Osteocyte (in vitro differentiated cells): ENCODE measurements at places on chromosomes 4 and X. TPM values are rescaled to one million over a fixed set of nuclear protein-coding genes. Genes with fewer than 3 reads are reported as not detected.
A peak's percentile ranks its signal among the peaks of the same experiment; 100 is the strongest.

DNA sequence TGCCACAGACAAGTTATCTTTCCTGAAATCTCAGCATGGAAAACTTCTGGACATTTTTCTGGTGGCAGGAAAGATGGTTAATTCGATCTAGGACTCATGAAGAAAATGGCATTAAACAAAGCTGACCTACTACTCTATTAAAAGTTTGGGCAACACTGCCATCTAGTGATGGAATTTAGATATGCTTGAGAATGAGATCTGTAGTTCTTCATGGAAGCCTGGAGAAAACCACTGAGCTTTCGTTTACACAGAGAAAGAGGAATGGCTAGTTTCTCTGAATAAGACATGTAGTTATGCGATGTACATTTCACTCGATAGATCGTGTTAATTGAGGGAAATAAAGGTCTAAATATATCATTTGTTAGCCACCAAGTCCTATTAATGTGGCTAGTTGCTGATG is 51.7 kb upstream of the CHRDL1 start:
- DNase-seq: no peak

DNA sequence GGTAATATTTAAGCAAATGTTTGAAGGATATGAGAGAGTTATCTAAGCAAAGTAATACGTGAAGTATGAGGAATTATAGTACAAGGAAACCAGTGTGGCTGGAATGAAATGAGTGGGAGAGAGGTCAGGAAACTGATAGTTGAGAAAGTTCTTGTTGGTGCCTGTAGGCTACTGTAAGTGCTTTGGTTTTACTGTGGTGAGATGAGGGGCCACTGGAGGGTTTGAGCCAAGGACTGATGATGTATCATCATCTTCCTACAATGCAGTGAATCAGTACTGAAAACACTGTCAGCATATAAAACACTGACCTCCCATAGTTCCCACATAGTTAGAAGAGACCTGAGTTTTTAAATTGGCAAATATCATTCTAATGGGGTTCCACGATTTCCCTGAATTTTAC is 367.5 kb upstream of the CTSO start:
- DNase-seq: no peak

Gene AREG
- total RNA-seq: 0.50 and 0.64 TPM in 2 replicates

GRCh38 chr4:6405397-6405706 is 67.1 kb downstream of the PPP2R2C start:
- no peak for DNase-seq

GRCh38 chrX:86171366-86171765 is 23.1 kb downstream of the DACH2 start:
- no peak for DNase-seq

- no peak for DNase-seq
Measured at GRCh38 chrX:104254442-104255115, at the start of gene ESX1. Gene ESX1 (minus strand): TSS chrX:104254933. CDS start chrX:104254849, 84 bp downstream.

GRCh38 chrX:97790850-97791249 is 907.1 kb downstream of the RPA4 start:
- no peak for DNase-seq

DNA sequence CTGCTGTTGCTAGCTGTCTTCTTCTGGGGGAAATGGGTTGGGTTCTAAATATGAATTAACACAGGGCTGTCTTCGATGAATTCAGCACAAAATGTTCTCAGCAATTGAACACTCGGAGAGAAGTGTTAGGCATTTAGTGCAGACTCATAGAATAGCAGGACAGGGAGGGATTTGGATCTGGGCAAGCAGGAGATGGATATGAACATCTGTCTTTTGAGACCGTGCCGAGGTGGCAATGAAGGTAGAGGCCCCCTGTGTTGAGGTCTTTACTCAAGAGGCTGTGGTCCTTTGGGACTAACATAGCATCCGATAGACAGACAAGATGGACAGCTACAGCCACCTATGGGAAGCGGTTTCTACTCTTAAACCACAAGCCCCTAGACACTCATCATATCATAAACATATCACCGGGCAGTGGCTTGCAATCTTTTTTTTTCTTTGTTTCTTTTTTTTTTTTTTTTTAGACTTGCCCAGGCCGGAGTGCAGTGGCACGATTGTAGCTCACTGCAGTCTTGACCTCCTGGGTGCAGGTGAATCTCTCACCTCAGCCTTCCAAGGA is 6.7 kb downstream of the CD99 start:
- DNase-seq: no peak

GRCh38 chrX:49762175-49762720 is 66.5 kb upstream of the PAGE1 start:
- no peak for DNase-seq

Gene SOD3
- 3.4 and 4.5 TPM in 2 replicates for total RNA-seq

- no peak for DNase-seq
Measured at GRCh38 chrX:107747596-107748161, 27.9 kb downstream of the TSC22D3 start.

GRCh38 chrX:19912-20571 is 261.1 kb upstream of the PLCXD1 start:
- peak; percentile 65 for DNase-seq

Gene SLC16A2
- total RNA-seq: 21.3 and 22.9 TPM in 2 replicates

GRCh38 chr4:24922416-24922815 is 9.6 kb upstream of the CCDC149 start:
- DNase-seq: no peak

- DNase-seq: no peak
Measured at GRCh38 chr4:28211676-28212470, 1351.2 kb downstream of the STIM2 start.

DNA sequence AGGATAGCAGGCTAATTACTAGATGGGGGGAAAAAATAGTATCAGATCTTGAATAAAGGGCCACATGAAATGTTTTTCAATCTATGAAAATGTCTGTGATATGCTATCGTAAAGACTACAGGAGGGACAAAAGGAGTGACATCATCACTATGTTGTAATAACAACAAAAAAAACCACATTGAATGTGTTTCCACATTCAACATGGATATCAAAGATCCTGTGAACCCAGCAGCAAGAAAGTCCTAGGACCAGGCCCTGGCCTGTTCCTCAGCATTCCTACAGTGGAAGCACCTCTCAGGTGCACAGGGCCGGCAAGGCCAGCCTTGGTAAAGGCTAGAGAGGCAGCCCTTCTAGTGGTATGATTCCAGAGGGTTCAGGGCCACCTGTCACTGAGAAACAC is 118.3 kb downstream of the RELL1 start:
- no peak for DNase-seq

- DNase-seq: no peak
Measured at GRCh38 chrX:52425775-52426174, 57.0 kb downstream of the XAGE2 start.

DNA sequence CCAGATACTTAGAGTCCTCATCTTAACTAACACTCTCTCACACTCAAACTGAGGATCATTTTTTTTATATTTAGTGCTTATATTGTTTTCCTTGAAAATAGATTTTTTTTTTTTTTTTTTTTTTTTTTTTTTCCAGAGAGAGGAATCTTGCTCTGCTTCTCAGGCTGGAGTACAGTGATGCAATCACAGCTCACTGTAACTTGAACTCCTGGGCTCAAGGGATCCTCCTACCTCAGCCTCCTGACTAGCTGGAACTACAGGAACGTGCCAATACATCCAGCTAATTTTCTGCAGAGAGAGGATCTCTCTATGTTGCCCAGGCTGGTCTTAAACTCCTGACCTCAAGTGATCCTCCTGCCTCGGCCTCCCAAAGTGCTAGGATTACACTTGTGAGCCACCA is 650.3 kb upstream of the ATOH1 start:
- DNase-seq: no peak

DNA sequence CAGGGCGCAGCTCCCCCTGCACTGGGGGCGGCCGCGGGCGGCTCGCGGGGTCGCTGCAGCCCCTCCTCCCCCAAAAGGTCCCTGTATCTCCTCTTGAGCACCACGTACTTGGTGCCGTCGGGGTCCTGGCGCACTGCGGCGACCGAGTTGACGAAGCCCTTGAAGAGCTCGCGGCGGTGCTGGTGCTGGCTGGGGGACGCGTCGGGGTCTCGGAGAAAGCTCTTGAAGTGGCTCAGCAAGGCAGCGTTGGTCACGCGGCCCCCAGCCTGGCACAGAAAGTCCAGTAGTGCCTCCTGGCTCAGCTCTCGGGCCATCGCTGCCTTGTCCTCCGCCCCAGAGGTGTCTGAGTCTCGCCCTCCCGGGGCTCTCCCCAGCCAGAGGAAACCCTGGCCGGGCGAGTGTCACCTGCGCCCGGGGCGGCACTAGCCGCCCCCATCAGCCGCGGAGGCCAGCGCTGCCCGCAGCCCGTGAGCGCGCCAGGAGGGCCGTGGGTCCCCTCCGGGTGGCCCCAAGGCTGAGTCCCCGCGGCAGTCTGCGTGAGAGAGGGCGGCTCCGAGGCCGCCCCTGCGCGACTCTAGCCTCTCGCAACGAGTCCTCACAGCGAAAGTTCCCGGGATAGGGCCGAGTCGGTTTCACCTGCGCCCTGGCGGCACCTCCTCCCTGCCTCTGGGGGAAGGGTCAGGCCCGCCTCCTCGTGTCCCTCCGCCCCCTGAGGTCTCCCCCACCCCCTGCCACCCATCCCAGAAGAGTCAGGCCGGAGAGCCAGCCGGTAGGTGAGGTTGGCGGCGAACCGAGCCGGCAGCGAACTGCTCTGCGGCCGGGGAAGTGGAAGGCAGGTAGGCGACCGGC is at the start of gene SOWAHB:
Gene SOWAHB (minus strand): TSS at position 609 of the 849 bp plus-strand sequence. CDS start 295 bp downstream, at position 314.
- DNase-seq: no peak

Gene GRPR
- total RNA-seq: 4.0 and 4.7 TPM in 2 replicates

- DNase-seq: no peak
Measured at GRCh38 chr4:48369248-48369647, 27.9 kb downstream of the SLAIN2 start.

Gene GLRA2
- total RNA-seq: not detected in 2 replicates

GRCh38 chr4:33850371-33850902 is 2393.9 kb downstream of the ARAP2 start:
- no peak for DNase-seq

- no peak for DNase-seq
Measured at GRCh38 chr4:122643257-122643656, 22.4 kb upstream of the IL21 start.

Gene HPRT1
- 14.6 and 18.2 TPM in 2 replicates for total RNA-seq

- DNase-seq: no peak
Measured at GRCh38 chrX:2650865-2651264, 40.2 kb upstream of the CD99 start.

Gene CXCL6
- 35.3 and 37.6 TPM in 2 replicates for total RNA-seq

Gene TMEM144
- 1.0 and 1.7 TPM in 2 replicates for total RNA-seq

GRCh38 chr4:190017357-190018200 is 9.5 kb downstream of the FRG2 start:
- DNase-seq: no peak

- no peak for DNase-seq
Measured at GRCh38 chr4:1403591-1404572, 2.4 kb downstream of the NKX1-1 start.

- no peak for DNase-seq
Measured at GRCh38 chrX:150406596-150406995, 43.5 kb downstream of the MAMLD1 start.

DNA sequence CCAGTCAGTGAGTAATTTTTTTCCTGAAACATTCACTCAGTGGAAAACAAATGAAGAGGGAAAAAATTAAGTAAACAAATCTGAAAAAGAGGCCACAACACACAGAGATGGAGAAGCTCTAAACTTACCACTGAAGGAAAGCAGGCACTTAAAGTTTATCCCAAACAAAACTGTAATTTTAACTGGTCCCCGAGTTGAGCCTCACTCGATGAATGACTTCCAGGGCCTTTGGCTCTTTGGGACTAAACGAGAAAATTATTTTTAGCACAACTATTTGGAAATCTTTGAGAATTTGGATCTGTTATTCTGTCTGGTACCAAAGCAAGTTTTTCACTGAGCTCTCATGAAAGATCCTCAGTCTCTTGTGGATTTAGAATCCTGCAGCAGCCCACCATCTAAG is at the start of gene C1QTNF7:
Gene C1QTNF7 (plus strand): TSS at position 333 of the 400 bp plus-strand sequence. CDS start 7,711 bp downstream, outside the sequence.
- DNase-seq: no peak

GRCh38 chr4:147704846-147705245 is 20.9 kb upstream of the PRMT9 start:
- no peak for DNase-seq
